ENCODE measurements at places on chromosomes 2 and 18.
A peak's percentile ranks its signal among the peaks of the same experiment; 100 is the strongest.

GRCh38 chr2:208040199-208041171 is 15.2 kb upstream of the PLEKHM3 start:
- DNase-seq, result peak; percentile 68

DNA sequence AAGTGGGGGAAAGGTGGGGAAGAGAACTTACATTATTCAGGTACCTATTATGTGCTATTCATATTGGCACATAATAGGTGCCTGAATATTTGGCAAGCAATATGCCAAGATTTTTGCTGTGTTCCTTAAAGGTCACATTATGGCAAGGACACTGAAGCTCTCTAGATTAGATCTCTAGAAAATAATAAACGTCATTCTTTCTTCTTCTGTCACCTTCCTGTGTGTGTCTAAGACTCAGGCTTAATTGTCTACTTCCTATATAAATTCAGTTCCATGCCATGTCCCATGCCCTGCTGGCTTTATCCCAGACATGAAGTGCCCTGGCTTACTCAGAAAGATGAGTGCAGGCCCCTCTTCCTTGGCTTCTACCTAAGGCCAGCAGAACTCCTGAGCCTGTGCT is 191.1 kb upstream of the CTAGE1 start:
- DNase-seq, result no peak

DNA sequence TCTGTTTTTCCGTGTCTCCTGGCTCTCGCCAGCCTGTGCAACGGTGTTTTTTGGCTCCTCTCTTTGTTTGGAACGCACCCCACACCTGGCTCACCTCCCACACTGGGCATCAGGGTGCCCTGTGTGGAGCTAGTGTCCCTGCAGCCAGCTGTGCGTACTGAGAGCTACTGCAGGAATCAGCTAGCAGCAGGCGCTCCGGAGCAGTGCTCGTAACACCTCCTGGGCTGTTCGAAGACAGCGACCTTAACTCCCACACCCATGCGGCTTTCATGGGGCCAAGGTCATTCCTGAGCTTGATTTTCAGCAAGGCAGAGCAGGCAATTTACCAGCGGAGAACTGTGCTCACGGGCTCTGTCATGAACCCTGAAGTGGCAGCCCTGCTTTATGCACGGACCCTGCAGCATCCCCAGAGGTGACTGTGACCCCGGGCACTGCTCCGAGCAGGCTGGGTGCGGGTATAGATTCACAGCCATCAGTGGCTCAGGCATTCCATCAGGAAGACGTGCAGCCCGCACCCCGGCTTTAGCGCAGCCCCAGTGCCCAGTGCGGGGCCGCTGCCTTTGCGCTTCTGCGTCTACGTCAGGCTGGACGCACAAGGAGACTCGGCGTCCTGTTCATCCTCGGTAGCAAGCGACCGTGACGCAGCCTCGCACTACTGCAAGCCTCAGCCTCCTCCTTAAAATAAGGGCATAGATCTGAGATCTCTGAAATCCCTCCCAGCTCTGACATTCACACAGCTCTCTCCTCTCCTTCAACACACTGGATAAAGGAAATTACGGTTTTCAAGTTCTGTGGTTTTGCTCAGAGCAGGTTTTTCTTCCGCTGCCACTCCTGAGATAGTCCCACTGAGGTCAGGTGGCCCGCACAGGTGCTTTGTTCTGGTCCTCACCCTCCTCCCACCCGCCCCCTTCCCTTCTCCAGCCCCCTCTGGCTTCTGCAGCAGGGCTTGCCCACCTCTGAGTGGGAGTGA is 58.2 kb downstream of the ADI1 start:
- no peak for DNase-seq

- DNase-seq, result no peak
These were observed 31.3 kb upstream of the CDCA7 start for GRCh38 chr2:173323371-173323770.

GRCh38 chr2:200466425-200467418 is 43.1 kb downstream of the KCTD18 start:
- no peak for DNase-seq

- no peak for DNase-seq
These were observed 815.1 kb downstream of the CPS1 start for GRCh38 chr2:211371465-211371864.

DNA sequence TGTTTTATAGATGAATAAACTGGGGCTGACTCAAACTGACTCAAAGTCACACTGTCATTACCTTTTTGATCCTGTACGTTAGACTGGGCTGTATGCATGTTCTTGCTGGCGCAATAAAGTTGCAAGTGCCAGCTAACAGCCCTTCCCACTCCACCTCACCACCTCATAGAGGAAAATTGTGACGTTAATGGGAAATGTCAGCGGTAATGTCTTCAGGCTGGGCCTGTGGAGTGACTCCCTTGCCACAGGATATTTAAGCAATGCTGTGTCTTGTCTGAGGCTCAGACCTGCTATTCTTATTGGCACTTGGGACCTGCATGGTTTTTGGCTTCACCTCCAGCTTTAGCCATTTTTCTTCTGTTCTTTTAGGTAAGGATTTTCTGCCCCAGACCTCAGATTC is 25.2 kb upstream of the CASP10 start:
- DNase-seq, result no peak

GRCh38 chr2:157898591-157898996 is 22.5 kb upstream of the ACVR1 start:
- DNase-seq, result no peak

DNA sequence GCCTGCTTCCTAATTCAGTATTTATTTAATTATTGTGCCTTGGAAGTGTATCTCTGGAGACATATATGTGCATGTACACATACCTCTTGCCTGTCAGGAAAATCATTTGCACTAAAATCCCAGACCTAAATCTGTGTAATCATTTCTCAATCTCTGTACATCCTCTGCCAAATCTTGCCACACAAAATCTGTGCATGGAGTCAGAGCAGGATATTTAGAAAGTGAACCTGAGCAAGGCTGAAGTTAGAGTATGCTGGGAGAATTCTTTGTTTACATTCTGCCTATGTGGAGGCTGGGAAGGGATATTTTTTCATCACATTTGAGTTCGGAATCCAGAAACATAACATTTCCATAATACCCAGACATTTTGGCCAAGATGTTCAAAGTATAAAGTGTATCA is 9.3 kb downstream of the XRCC5 start:
- DNase-seq, result no peak

DNA sequence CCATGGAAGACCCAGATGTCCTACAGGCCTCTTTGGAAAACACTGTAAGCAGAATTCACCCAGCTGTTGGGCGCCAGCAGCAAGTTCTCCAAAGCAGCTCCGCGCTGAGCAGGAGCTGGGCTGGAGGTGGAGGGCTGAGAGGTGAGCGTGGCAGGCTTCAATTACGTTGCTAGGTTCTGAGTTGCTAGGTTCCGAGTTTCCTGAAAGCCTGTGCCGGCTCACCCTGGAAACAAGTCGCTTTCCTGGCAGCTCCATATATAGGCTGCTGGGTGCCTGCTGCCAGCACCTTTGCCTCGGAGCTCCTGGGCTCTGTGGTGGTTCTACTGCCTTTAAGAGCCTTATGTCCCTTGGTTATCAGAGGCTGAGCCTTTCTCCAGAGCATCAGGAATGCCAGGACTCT is 14.4 kb upstream of the EGR4 start:
- DNase-seq, result peak; percentile 21

GRCh38 chr18:35611518-35611917 is 30.0 kb downstream of the GALNT1 start:
- DNase-seq, result no peak

DNA sequence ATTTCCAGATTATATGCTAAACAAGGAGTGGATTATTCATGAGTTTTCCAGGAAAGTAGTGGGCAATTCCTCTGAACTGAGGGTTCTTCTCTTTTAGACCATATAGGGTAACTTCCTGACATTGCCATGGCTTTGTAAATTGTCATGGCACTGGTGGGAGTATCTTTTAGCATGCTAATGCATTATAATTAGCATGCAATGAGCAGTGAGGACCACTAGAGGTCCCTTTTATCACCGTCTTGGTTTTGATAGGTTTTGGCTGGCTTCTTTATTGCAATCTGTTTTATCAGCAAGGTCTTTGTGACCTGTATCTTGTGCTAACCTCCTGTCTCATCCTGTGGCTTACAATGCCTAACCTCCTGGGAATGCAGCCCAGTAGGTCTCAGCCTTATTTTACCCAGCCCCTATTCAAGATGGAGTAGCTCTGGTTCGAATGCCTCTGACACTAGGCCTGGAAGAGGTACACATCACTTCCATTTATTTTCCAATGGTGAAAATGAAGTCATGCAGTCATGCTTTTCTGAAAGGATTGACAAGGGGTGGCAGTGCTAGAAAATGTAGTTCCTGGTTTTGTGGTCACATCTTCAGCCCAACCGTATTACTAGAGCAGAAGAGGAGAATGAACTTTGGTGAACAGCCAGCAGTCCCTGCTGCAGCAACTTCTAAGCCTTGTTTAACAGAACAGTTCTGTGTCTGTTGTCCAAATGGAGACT is 26.6 kb upstream of the ITGA4 start:
- DNase-seq, result no peak

DNA sequence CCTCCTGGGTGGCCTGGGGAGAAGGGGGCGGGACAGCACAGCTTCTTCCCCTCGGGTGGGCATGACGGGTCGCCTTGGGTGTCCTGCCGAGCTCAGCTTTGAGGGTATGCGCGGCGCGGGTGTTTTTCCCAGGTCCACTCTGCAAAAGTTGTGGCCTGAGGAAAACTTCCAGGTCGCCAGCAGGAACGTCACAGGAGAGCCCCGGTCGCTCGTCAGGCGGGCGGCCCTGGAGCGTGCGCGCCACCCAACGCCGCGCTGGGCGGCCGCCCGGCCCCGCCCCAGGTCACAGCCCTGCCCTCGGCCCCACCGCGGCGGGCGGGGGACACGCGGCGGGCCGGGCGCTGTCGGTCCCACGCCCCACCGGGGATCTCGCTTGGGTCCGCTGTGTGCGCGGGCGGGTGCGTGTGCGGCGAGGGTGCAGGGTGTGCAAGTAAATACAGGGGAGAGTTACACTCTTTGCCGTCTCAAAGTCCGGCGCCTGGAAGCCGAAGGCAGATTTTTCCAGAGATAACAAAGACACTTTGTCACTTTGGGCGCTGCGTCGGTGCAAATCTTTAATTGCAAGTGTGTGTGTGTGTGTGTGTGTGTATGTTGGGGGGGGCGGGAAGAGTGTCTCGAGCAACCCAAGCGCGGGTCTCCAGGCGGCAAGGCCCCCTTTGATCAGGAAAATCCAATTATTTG is 616 bp upstream of the SP5 start:
- DNase-seq, result peak; percentile 55

- DNase-seq, result no peak
These were observed 106.2 kb downstream of the INHBB start for GRCh38 chr2:120452131-120452530.

DNA sequence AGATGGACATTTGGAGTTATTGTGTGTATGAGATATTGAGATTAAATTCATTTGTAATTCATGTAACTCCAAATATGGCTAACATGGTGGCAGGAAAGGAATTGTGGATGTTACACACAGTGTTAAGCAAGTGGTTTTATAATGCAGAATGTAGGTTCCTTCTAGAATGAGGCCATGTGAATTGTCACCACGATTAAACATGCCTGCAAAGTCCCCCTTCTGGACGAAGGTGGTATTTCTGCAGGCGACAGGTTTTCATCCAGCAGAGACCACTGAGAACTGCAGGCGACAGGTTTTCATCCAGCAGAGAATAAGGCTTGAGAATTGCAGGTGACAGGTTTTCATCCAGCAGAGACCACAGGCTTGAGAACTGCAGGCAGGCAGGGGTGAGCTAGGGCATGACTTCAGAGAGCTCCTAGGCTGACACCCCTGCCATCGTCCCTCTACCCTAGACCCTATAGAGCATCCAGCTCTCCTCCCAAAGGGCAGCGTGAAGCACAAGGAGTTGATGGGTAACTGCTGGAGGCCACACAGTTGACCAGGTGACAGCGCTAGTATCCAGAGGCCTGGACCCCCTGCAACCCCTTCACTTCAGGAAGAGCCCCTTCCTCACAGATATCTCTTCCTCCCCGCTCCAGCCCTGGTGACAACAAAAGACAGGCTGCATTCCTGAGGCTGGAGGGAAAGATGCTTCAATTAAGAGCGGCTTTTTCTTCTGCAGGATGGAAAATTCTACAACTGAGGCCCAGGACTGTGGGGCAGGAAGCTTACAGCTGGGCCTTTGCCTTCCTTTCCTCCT is 175.8 kb downstream of the LOXHD1 start:
- peak; percentile 67 for DNase-seq

- no peak for DNase-seq
These were observed 27.0 kb downstream of the TRAPPC12 start for GRCh38 chr2:3406501-3406900.
